ENCODE measurements at places on chromosomes 1 and 21. TPM values are rescaled to one million over a fixed set of nuclear protein-coding genes. Genes with fewer than 3 reads are reported as not detected.

GRCh38 chr1:168688644-168689326, 40.2 kb downstream of the DPT start:
- no peak for DNase-seq
- H3K27ac ChIP-seq, result no peak overlapping the region
- H3K4me3 ChIP-seq, result no peak overlapping the region
- H3K4me1 ChIP-seq, result peaks cover 10% of the 10 kb centered on the region
- H3K36me3 ChIP-seq, result no peaks in the 10 kb centered on the region

GRCh38 chr1:89823679-89824292, 3.0 kb downstream of the LRRC8D start:
- H3K4me3 ChIP-seq, result 0 out of 2 replicates have a peak overlapping the region, but pooled peaks have one; percentile 85
- no peak overlapping the region for H3K27ac ChIP-seq
- no peaks in the 10 kb centered on the region for H3K36me3 ChIP-seq
- peaks cover 8% of the 10 kb centered on the region for H3K27me3 ChIP-seq
- H3K4me1 ChIP-seq, result peaks cover 16% of the 10 kb centered on the region

DNA sequence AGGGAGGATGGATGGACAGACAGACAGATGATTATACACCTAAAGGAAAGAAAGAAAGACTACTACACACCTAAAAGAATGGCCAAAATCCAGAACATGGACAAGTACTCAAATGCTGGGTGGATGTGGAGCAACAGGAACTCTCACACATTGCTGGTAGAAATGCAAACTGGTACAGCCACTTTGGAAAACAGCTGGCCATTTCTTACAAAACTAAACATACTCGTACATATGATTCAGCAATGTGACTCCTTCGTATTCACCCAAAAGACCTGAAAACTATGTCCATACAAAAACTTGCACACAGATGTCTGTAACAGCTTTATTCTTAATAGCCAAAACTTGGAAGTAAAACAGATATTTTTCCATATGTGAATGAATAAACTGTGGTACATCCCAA, 51.3 kb downstream of the PRPF38A start:
- peak; percentile 1 for DNase-seq
- peaks cover 5% of the 10 kb centered on the region for H3K36me3 ChIP-seq
- H3K27me3 ChIP-seq, result no peaks in the 10 kb centered on the region
- no peak overlapping the region for H3K27ac ChIP-seq

DNA sequence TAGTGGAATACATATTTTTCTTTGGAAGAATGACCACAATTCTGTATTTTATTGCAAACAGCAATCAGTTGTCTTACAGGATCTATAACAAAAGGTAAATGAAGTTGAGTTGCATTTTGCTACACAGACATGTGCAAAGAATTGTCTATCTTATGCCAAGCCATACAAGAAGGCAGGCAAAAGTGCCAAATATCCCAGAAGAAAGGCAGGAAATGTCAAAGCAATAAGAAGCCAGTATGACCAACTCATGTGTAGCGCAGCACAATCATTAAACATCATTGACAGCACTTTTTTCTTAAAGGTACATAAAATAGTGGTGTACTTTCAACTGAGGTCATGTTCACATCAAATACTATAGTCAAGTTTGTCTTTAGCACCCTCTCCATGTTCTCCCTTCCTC, 42.7 kb downstream of the NIBAN1 start:
- no peaks in the 10 kb centered on the region for H3K27me3 ChIP-seq
- DNase-seq, result no peak

- no peak overlapping the region for H3K27ac ChIP-seq
- peaks cover 50% of the 10 kb centered on the region for H3K36me3 ChIP-seq
- peak; percentile 19 for DNase-seq
- H3K4me1 ChIP-seq, result peaks cover 9% of the 10 kb centered on the region
- H3K4me3 ChIP-seq, result no peak overlapping the region
Measured at GRCh38 chr1:167991546-167991945, 54.7 kb upstream of the MPC2 start.

GRCh38 chr1:189939967-189940366, 537.7 kb downstream of the BRINP3 start:
- H3K27ac ChIP-seq, result no peak overlapping the region
- no peaks in the 10 kb centered on the region for H3K4me1 ChIP-seq
- no peaks in the 10 kb centered on the region for H3K36me3 ChIP-seq
- H3K27me3 ChIP-seq, result no peaks in the 10 kb centered on the region
- no peak overlapping the region for H3K4me3 ChIP-seq

DNA sequence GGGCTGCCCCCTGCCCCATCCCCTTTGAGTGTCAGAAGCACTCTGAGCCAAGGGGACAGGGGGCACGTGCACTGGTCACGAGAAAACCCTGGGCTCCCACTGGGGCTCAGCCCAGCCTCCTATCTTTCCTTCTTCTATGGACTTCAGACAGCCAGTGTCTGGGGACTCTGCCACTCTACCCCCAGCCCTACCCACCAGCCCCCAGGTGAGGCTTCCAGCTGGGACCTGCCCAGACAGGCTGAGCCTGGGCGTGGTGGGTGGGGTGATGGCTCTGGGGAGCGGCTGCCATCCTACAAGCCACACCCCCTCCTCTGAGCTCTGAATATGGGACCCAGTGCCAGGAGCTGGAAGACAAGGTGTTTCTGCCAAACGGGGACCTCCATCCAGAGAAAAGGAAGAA, 8.0 kb upstream of the SFN start:
- H3K4me1 ChIP-seq, result 0 out of 2 replicates have a peak, but pooled peaks cover 3% of the 10 kb centered on the region
- no peaks in the 10 kb centered on the region for H3K27me3 ChIP-seq
- no peak overlapping the region for H3K27ac ChIP-seq

The SETD4 gene
- polyA plus RNA-seq, result 12.5 TPM

The MTARC2 gene
- polyA plus RNA-seq, result 4.8 TPM

The MANEAL gene
- not detected for polyA plus RNA-seq

The MXRA8 gene
- 609 TPM for polyA plus RNA-seq

The SELE gene
- not detected for polyA plus RNA-seq

The KCND3 gene
- polyA plus RNA-seq, result 0.08 TPM

The OR10J1 gene
- polyA plus RNA-seq, result not detected

The AIM2 gene
- 2.5 TPM for polyA plus RNA-seq
